ENCODE measurements at places on chromosomes 12 and 14.

DNA sequence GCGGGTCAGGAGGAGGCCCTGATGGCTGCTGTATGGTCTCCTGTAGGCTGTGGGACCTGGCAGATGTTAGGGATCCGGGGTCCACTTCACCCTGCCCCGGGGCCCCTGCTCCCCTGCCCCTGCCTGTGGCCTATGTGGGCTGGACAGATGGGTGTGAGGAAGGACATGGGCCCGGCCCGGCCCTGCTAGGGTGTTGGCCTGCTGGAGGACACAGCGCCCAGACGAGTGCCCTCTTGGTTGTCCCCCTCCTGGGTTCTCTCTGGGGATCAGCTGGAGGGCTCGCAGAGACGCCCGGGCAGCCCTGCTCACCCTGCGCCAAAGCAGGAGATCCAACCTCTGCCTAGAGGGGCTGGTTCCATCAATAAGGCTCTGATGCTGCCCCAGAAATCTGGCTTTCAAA is 36.2 kb downstream of the BEGAIN start:
- DNase-seq: no peak

DNA sequence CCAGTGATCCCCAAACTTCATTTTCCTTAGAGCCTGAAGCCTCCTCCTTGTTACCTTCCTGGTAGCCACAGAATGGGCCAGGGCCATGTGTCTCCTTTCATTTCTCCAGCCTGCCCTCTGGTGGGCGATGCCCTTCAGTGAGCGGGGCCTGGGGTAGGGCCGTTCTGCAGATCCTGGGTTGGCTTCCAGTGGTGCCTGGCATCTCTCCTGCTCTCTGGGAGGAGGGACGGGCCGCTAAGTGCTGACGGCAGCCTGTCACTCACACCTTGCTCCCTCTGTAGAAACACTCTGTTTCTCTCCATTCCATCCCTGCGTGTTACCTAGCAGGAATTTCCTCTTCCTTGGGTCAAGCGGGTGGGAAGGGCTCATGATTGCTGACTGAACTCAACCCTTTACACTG is 232.1 kb downstream of the CACNA1C start:
- DNase-seq: peak; percentile 59

DNA sequence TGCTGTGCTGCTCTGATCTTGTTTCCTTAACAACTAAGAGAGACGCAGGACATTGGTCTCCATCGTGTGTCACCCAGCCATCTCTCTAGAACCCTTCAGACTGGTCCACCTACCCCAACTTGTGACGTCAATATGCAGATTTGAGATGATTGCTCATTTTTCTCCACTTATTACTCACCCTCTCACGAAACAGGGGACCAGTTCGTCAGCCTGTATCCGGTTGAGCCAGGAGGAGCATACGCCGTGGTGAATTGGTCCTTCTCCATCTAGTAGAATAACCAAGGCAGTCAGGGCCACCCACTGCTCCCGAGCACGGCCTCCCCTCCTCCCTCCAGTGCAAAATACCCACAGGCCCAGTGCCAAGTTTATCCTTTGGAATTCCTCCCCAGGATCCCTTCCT is 36.2 kb upstream of the FBXO21 start:
- no peak for DNase-seq

DNA sequence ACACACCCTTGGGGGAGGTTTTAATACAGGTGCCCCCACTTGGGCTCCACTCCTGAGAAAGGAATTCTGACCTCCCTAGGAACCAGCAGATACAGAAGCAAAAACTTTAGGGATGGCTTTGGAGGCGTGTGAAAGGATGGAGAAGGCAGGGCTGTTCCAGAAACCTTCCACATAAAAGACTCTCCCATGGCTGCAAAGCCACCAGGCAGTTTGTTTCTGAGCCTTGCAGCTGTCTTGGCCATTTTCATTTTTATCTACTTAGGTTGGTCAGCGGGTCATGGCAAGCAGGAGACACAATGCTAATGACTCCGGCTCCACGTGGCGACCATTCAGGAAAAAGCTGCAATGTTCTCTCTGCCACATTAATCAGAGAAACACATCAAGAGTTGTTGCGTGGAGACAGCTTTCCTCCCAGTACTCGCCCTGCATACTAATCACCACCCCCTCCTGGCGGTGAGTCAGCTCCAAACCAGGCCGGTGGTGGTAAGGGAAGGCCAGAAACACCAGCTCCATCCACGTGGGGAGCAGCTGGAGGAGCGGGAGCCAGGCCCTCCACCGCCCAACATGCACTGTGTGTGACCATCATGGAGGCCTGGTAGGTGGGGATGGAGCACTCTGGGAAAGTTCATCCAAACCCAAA is 30.9 kb upstream of the IRF2BPL start:
- DNase-seq: no peak

GRCh38 chr12:45732250-45732649 is 2.7 kb downstream of the ARID2 start:
- no peak for DNase-seq

- DNase-seq: no peak
Measured at GRCh38 chr12:60075091-60075490, 479.3 kb downstream of the SLC16A7 start.

- DNase-seq: no peak
Measured at GRCh38 chr12:42296503-42297109, 29.3 kb downstream of the ZCRB1 start.

GRCh38 chr14:97581016-97581415 is 783.8 kb downstream of the VRK1 start:
- DNase-seq: peak; percentile 48

Data from neuronal stem cell (in vitro differentiated cells).